ENCODE measurements at places on chromosomes 1 and 21. TPM values are rescaled to one million over a fixed set of nuclear protein-coding genes. Genes with fewer than 3 reads are reported as not detected.

DNA sequence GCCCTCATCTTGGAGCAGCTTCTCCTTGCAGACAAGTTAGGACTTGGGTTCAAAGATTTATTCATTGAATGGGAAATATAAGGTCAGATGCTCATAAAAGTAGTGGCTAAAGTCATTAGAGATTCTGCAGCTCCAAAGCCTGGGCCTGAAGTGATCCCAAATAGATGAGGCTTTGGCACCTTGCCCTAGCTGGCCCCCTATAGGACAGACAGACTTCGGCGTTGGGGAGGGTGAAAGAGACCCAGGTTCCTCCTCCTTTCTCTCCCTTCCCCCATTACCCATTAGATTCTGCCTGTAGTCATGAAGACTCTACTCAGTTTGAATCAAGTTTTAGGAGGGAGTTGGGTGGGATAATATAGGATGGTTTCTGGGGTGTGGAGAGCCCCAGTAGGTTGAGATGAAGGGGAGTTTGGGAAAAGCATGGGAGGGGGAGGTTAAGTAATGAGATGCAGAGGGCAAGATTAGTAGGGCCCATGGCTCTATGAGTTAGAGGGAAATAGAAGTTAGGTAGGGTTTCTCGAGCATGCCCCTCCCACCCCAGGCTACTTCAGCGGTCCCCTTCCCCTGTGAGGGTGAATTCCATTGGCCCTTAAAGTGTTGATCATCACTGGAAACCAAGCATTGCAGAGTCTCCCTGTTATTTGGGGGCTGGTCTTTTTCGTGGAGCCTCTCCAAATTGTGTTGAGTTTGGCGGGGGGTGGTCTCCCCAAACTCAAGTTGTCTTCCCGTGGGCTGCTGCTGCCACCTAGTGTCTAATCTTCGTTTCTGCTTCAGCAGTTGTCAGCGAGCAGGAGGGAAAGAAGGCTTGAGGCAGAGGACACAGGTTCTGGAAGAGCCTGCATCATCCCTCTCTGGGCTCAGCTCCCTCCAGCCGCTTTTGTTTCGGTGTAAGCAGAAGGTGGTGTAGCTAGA, 2.1 kb upstream of the AHDC1 start:
- H3K27me3 ChIP-seq: peaks cover 5% of the 10 kb centered on the region
- H3K27ac ChIP-seq: no peak overlapping the region
- H3K4me1 ChIP-seq: peaks cover 25% of the 10 kb centered on the region
- no peaks in the 10 kb centered on the region for H3K36me3 ChIP-seq

GRCh38 chr1:53061859-53062707, at the start of gene PODN:
PODN (plus strand) TSS chr1:53062213; CDS start chr1:53069856, 7,643 bp downstream.
- peaks cover 3% of the 10 kb centered on the region for H3K4me1 ChIP-seq
- H3K27me3 ChIP-seq: peaks cover 52% of the 10 kb centered on the region
- no peak for DNase-seq
- peak within 1 kb of the TSS; percentile 11 for H3K4me3 ChIP-seq

- peak; percentile 64 for DNase-seq
- peaks cover 51% of the 10 kb centered on the region for H3K4me1 ChIP-seq
- peaks cover 24% of the 10 kb centered on the region for H3K36me3 ChIP-seq
- H3K27ac ChIP-seq: peak overlapping the region; percentile 97
- no peaks in the 10 kb centered on the region for H3K27me3 ChIP-seq
- peak overlapping the region; percentile 84 for H3K4me3 ChIP-seq
These were observed 106.7 kb downstream of the SLC45A1 start for GRCh38 chr1:8424539-8425116.

DNA sequence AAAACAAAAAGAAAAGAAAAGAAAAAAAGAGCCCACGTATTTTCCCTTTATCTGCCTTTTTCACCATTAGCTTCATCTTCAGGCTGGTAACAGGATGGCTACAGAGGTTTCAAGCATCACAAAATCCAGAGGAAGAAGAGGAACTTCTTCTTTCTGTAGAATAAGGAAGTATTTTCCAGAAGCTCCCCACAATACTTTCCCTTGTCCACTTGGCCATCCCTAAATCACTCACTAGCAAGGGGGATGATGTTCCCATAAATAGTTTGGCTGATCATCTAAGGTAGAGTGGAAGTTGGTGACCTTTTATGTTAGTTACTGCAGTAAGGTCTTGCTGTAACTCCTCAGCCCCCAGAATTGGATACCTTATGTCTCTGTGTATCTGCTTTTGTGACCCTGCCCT, 45.1 kb upstream of the RNF11 start:
- H3K27ac ChIP-seq: no peak overlapping the region
- DNase-seq: no peak
- no peak overlapping the region for H3K4me3 ChIP-seq
- H3K27me3 ChIP-seq: peaks cover 1% of the 10 kb centered on the region

The TMPRSS2 gene
- not detected for total RNA-seq

DNA sequence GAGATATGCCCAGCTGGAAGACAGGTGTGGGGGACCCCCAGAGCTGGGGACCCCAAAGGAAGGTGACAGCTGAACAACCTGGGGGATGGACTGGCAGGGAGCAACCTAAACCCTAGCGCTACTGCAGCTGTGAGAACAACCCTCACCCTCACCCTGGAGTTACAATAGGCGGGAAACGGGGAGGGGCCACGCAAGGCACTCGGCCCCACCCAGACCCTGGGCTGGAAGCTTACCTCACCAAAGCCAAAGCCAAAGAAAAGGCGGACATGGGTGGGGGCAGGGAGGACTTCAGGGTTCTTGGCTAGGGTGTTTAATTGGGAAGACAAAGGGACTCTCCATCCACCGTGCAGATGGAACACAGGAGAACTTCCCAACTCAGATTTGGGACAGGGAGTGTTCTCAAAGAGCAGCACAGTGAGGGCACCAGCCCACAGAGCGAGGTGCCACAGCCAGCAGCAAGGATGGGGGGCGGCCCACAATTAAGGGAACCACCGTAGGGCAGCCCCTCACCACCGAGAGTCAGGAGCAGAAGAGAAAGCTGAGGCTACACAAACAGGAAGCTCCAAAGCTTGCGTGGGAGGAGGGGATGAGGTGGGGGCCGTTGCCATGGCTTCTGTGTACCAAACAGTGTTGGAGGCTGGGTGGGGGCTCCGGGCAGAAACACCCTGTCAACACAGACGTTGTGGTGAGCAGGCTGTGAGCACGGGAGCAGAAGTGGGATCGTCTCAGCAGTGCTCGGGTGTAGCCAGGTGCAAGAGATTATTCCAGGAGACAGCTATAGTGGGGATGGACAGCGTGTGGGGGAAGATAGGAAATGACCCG, 1.9 kb downstream of the TAGLN2 start:
- H3K27ac ChIP-seq: peak overlapping the region; percentile 95
- no peaks in the 10 kb centered on the region for H3K27me3 ChIP-seq
- peaks cover 47% of the 10 kb centered on the region for H3K36me3 ChIP-seq
- peak overlapping the region; percentile 89 for H3K4me3 ChIP-seq

The OR10J5 gene
- not detected for total RNA-seq

DNA sequence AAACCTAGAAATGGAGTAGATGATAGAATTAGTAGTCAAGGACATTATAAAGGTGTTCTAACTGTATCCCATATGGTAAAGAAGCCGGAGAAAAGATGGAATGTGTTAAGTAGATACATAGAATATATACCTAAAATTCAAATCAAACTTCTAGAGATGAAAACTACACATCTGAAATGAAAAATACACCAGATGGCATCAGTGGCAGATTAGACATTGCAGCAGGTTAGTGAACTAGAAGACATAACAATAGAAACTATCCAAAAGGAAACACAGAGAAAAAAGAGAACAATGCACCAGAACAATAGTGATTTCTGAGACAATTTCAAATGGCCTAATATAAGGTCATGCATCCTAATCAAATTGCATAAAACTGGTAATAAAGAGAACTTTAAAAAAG, 26.9 kb downstream of the ZBTB21 start:
- peaks cover 4% of the 10 kb centered on the region for H3K27me3 ChIP-seq
- no peaks in the 10 kb centered on the region for H3K4me1 ChIP-seq
- H3K36me3 ChIP-seq: peaks cover 6% of the 10 kb centered on the region
- H3K4me3 ChIP-seq: no peak overlapping the region
- no peak overlapping the region for H3K27ac ChIP-seq

The S100A8 gene
- total RNA-seq: not detected

The RNF207 gene
- 7.4 TPM for total RNA-seq

DNA sequence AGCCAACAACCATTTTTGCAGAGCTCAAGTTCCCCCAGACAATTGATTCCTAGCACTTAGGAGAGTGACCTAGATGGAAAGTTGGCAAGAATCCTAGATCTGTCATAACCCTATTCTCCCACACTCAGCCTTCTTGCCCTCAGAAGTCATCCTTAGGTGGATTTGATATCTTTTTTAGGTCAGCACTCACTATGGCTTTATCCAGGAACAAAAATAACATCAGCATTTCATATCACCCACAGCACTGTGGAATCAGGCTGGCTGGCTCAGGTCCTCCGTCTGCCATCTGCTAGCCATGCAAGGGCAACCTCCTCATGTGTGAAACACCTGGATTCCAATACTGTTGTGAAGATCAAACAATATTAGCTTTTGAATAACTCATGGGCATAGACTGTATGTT, 6.0 kb downstream of the DPT start:
- H3K4me1 ChIP-seq: no peaks in the 10 kb centered on the region
- no peak overlapping the region for H3K4me3 ChIP-seq
- no peaks in the 10 kb centered on the region for H3K36me3 ChIP-seq
- DNase-seq: no peak
- H3K27me3 ChIP-seq: peaks cover 4% of the 10 kb centered on the region

DNA sequence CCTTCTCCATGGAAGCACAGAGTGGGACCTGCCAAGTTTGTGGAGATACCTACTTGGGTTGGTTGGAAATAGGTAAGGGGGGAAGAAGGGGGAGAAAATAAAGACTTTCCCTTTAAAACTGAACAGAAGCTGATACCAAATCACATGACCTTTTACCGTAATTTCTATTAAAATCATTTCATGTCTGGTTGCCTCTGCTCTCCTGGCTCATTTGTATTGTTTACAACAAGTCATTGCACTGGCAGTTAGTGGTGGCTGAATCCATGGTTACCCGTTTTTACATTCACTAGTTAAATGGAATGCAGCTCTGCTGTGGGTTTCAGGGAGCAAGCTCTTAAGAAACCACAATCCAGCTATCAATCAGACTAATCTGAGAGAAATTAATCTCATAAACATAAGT, 353.7 kb upstream of the ESRRG start:
- no peak overlapping the region for H3K27ac ChIP-seq
- no peaks in the 10 kb centered on the region for H3K36me3 ChIP-seq
- no peaks in the 10 kb centered on the region for H3K27me3 ChIP-seq
- no peak overlapping the region for H3K4me3 ChIP-seq

GRCh38 chr21:33893917-33894316, 21.7 kb downstream of the ATP5PO start:
- DNase-seq: no peak
- no peak overlapping the region for H3K27ac ChIP-seq
- peaks cover 13% of the 10 kb centered on the region for H3K4me1 ChIP-seq
- no peak overlapping the region for H3K4me3 ChIP-seq

GRCh38 chr1:155622191-155622590, 12.2 kb downstream of the MSTO1 start:
- H3K36me3 ChIP-seq: no peaks in the 10 kb centered on the region
- no peaks in the 10 kb centered on the region for H3K27me3 ChIP-seq
- H3K27ac ChIP-seq: no peak overlapping the region
- no peak overlapping the region for H3K4me3 ChIP-seq
- DNase-seq: no peak

DNA sequence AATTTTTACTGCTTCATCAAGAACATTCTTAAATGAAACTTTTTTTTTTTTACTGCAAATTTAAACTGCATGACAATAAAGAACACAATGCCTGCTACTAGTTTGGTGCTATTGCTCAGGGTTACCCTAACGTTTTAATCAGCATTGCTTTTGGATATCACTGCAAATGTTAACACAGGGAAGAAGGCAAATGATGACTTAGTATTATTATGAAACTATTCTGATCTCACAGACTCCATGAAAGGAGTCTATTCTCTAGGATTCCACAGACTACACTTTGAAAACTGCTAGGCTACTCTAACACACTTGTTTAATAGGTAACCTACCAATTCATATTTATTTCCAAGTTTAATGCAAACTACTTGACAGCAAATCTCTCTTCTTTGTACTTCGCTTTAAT, 49.8 kb downstream of the GATAD2B start:
- peaks cover 16% of the 10 kb centered on the region for H3K36me3 ChIP-seq
- no peaks in the 10 kb centered on the region for H3K27me3 ChIP-seq
- DNase-seq: no peak
- peaks cover 17% of the 10 kb centered on the region for H3K4me1 ChIP-seq
- no peak overlapping the region for H3K27ac ChIP-seq

DNA sequence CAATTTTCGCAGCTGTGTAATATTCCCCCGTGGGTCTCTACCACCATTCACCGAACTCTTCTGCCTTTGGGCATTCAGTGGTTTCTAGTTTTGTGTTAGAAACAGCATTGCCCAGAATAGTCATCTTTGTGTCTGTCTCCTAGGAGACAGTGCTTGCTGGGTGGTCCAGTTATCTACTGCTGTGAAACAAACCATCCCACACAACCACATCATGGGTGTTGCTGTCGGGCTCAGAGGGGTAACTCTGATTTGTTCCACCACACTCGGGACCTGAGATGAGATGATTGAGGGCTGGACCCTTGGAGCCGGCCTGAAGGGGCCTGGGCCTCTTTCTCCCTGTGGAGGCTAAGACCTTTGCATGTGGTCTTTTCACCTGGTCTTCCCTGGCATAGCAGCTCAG, 427.2 kb upstream of the VAMP3 start:
- no peaks in the 10 kb centered on the region for H3K36me3 ChIP-seq
- H3K27me3 ChIP-seq: no peaks in the 10 kb centered on the region
- H3K27ac ChIP-seq: no peak overlapping the region
- H3K4me3 ChIP-seq: no peak overlapping the region
- no peak for DNase-seq

The HSD3B1 gene
- not detected for total RNA-seq
